ENCODE measurements at places on chromosomes 1 and 21. TPM values are rescaled to one million over a fixed set of nuclear protein-coding genes. Genes with fewer than 3 reads are reported as not detected.

Gene CSMD2
- total RNA-seq, result 10.9 TPM

Gene UTS2
- not detected for total RNA-seq

Gene KIF17
- 1.2 TPM for total RNA-seq

Gene CRABP2
- 19.9 TPM for total RNA-seq

Gene OR10K1
- total RNA-seq, result not detected

Gene DCST1
- not detected for total RNA-seq

Gene SLC9C2
- 0.46 TPM for total RNA-seq

Gene GBP3
- total RNA-seq, result 49.6 TPM

Gene CLCA4
- not detected for total RNA-seq
